Activated naive CD4-positive, alpha-beta T cell treated with Interleukin-2 at 50 U/mL for 16 hours (primary cell): ENCODE measurements at places on chromosomes 1 and 21.

DNA sequence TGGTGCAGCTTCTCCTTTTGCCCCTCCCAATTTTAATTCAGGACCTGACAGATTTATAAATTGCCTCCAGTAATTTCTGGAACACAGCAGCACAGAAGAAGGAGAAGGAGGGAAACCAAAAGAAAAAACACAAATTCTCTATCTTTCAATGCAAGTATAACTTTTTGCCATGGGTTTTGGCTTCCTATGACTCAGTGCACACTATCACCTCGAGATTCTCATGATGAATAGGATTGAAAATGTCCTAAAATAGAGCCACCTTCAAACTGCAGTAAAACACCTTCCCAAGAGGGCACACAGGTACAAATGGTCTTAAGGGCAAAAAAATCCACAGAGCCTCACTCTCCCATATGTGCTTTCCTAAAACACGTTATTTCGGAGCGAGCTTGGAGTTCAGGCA, 113.6 kb downstream of the HLCS start:
- DNase-seq: no peak

- no peak for DNase-seq
Observed at GRCh38 chr1:160776178-160776577, 19.8 kb upstream of the LY9 start.

DNA sequence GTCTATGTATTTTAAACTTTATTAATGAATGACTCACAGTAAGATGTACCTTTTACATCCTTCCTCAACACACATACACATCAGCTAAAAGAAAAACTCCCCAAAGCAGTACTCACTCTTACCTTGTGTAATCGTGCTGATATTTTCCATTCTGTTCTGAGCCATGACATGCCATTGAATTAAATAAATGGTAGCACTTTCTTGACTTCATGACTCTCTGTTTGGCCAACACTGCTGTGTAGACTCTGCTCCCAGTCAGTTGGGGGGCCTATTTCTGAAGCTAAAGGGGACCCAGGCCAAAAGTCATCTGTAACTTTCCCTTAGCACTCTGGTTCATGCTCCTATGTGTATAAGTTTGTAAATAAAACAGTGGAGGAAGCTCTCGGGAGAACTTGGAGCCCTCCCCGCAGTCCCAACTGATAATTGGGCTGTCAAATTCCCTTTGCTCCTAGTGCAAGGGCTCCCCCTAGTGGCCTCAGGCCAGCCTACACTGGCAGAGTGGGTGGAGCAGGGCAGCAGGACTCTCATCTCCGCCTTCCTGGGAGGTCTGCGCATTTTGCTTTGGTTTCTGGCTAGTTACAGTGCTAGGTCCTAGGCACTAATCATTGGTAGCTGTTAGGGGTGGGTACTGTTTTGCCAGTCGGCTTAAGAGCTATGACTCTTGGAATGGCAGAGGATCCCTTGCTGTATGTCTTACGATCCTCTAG, 1.7 kb upstream of the FYB2 start:
- DNase-seq: peak; percentile 65

- DNase-seq: no peak
Observed at GRCh38 chr21:28639737-28640136, 352.9 kb downstream of the LTN1 start.

GRCh38 chr1:209743145-209743482, 12.7 kb upstream of the TRAF3IP3 start:
- DNase-seq: no peak

- no peak for DNase-seq
Observed at GRCh38 chr21:36320421-36321324, 676 bp downstream of the MORC3 start.

GRCh38 chr1:245155272-245156040, 671 bp downstream of the KIF26B start:
- DNase-seq: no peak

DNA sequence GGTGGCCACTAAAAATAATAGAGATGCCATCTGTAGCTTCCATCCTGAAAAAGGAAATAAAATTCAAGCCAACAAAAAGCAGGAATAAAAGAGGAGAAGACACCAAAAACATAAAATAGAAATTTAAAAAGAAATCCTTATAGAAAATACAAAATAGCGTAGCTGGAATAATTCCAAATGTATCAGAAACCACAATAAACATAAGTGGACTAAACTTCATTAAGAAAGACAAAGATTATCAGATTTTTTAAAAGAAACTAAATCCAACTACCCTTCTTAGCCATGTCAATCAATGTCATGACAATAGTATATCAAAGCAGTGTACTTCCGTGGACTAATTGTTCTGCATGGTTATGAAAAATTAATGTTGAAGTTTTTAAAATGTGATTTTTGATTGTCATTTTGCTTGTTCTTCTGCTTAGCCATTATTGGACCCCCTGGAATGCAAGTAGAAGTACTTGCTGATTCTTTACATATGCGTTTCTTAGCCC, 13.2 kb downstream of the IL10RB start:
- DNase-seq: no peak

DNA sequence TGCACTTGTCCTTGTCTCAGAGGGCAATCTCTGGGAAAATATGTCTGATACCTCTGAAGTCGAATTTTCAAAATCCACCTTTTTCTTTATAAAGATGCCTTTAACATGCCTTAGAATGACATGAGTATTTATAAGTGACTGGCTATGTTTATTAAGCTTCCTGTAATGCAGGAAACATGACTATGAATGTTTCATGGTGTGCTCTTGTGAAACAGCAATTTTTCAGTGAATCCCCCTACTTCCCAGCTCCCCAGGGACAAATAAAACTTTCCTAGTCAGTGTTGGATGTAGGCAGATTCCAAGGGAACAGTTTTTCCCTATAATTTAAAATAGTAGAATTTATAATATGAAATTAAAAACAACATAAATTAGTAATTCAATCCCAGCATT, 437.0 kb downstream of the LMO4 start:
- no peak for DNase-seq

DNA sequence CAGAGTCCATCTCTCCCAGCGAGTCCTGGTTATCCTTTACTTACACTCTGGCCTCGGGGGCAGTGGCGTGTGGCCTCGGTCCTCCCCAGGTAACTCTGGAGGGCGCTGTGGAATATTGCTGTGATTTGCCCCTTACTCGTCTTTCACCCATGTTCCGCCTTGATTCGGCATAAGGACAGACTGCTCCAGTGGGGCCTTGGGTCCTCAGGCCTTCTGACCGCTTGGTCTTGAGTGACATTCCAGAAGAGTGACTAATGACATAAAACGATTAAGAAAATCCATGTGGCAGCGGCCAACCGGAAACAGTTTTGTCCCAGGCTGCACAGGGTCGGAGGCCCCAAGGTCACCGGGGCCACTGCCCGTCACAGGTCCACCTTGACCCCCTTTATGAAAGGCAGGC, 11.0 kb downstream of the ICMT start:
- DNase-seq: no peak
